ENCODE measurements at places on chromosomes 6 and 20.

DNA sequence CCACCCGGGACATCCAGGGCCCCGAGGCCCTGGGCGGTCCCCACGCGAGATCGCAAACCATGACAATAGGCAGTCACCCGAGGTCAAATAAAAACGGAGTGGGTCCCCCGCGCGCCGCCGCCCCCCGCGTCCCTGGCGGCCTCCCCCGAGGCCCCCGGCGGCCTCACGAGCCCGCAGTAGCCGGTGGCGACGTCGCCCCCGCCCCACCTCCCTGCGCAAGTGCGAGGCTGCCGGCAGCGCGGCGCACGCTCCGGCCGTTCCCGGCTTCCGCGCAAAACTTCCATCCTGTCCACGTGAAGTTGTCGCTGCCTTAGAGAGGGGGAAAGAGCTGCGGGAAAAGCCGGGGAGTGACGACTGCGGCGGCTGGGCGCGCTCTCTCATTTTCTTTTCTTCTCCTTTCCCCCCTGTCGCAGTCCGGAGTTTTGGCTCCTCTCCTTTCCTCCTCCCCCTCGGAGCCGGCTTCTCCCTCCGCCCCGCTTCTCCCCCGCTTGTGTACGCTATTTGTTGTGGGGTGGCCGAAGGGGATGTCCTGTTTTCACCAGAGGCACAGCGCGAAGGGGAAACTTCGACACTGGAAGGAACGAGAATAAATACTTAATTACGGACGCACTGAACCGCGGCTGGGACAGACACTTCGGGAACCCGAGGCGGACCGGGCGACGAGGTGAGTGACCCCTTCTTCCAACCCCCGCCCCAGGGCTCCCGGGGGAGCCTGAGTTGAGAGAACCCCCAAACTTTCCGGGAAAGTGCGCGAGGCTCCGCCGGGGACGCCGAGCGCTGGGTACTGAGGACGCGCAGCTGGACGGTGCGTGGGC, at the start of gene EYA4:
Gene EYA4 (plus strand): TSS at position 272 of the 815 bp plus-strand sequence. CDS start 33,424 bp downstream, outside the sequence.
- DNase-seq = no peak

- no peak for DNase-seq
Measured at GRCh38 chr20:58970146-58970545, 10.9 kb upstream of the NELFCD start.

- DNase-seq = peak; percentile 80
Measured at GRCh38 chr20:45444050-45444449, 25.5 kb upstream of the WFDC2 start.

GRCh38 chr6:89596056-89596455, 42.5 kb downstream of the LYRM2 start:
- DNase-seq = no peak

GRCh38 chr6:160259598-160259997, 977 bp upstream of the SLC22A2 start:
- DNase-seq = no peak
